Renal cortical epithelial cell (primary cell): ENCODE measurements at places on chromosomes 11 and 22. TPM values are rescaled to one million over a fixed set of nuclear protein-coding genes. Genes with fewer than 3 reads are reported as not detected.
A peak's percentile ranks its signal among the peaks of the same experiment; 100 is the strongest.

OR51B5 gene
- total RNA-seq, result 0.15 TPM in 1 of 2 replicates, not detected in the other

DNA sequence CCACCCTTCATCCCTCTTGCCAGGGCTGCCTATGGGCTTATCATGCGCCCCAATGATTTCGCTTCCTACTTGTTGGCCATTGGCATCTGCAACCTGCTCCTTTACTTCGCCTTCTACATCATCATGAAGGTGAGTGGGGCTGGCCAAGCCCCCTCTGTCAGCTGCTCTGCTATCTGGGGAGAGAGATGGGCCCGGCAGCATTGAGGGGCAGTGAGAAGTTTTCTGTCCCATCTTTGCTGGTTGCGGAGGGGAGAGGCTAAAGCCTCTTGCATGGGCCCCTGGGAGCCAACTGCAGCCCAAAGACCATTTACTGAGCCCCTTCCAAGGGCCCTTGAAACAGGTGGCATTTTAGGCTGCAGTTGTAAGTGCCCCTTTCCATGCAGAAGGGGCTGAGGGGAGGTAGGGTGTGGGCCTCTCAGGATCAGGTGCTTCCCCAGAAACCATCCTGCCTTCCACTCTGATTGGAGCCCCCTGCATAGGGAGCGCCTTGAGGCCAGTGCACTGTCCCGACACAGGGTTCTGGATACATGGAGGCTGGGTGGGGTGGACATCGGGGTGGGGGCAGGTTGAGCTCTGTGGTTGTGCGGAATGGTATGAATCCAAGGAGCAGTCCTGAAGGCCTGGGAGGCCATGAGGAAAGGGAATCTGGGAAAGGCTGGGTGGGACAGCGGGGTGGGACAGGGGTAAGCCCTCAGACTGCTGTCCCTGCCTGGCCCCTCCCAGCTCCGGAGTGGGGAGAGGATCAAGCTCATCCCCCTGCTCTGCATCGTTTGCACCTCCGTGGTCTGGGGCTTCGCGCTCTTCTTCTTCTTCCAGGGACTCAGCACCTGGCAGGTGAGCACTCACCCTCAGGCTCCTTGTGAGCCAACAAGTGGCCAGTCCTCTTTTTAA lies 5.8 kb upstream of the TAGLN start:
- no peak for DNase-seq

GRCh38 chr11:47335733-47336132 lies 16.8 kb downstream of the MYBPC3 start:
- no peak for DNase-seq

DNA sequence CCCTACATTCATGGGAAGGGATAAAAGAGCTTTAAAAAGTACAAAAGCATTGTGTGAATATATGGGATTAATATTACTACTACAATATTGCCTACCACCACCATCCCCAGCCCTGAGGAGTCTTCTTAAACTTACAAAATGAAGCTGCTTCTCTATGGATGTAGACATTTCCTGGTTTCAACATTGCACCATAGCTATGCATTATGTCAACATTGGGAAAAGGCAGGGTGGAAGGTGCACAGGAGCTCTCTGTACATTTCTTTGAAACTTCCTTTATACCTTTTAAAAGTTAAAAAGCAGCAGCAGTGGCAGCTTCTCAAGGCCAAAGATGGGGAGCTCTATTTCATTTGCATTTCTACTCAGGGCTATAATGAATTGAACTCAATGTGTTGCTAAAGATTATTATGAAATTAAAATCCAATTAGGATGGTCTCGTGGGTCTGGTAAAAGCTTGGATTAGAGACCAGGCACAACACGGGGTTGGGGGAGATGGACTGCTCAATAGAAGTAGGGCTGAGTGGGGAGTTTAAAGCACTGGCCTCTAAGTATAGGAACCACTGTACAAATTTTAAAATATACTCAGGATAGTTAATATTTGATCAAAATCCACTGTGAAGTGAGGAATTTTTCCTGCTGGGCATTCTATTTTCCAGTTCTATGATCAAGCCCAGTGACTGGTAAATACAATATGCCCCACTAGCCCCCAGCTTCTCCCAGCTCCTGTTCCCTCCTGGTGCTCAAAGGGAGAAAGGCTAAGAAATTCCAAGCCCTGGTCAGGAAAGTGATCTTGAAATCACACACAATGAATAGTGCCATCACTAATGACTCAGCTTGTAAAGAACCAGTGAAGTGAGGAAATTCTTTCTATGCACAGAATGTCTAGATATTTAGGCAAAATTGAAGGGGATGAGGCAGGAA lies 362.7 kb upstream of the CCDC90B start:
- DNase-seq, result peak; percentile 67

GRCh38 chr11:107853070-107853469 lies 5.5 kb downstream of the SLC35F2 start:
- DNase-seq, result no peak

DNA sequence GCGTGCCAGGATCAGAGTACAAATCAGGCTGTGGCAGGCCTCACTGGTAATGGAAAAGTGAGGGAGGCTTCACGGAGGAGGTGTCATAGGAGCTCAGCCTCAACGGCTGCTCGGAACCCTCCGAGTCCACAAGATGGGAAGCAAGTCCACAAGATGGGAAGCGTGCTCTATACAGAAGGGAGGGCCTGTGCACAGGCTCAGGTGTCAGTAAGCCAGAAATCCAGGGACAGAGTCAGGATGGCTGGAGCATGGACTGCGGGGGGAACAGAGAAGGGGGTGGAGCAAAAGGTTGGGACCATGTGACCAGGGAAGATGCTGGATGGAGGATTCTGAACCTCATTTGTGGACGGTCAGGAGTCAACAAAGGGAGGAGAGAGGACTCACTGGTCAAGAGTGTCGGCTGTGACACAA lies 3.4 kb upstream of the DPP3 start:
- DNase-seq, result no peak

- no peak for DNase-seq
Observed at GRCh38 chr22:49554296-49554625, 273.4 kb downstream of the BRD1 start.

- DNase-seq, result peak; percentile 98
Observed at GRCh38 chr11:92269021-92269420, 44.4 kb downstream of the FAT3 start.
